Adrenal gland (tissue), 19 donors: ENCODE measurements at places on chromosomes 3 and 15.

GRCh38 chr3:167840247-167840646, 104.7 kb downstream of the SERPINI1 start:
- DNase-seq = no peak

DNA sequence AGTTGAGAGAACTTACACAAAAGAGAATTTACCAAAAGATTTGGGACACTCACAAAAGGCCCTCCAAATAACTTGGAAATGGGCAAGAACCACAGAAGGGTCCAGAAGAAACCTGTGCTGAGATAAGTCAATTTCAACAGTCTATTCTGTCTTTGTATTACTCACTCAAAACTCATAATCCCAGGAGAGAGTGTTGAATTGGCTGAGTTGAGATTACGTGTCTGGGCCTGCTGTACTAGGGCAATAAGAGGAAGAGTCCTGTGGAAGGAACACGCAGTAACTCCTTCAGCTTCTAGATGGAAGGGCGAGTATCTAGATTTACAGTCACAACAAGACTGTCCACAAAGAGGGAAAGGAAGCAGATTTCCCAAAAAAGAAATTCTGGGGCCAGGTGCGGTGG, 42.5 kb upstream of the DYNC1LI1 start:
- DNase-seq = no peak

- no peak for DNase-seq
Observed at GRCh38 chr3:42530073-42530472, 27.6 kb downstream of the VIPR1 start.

- no peak for DNase-seq
Observed at GRCh38 chr3:48467110-48467454, 20.5 kb downstream of the ATRIP start.

DNA sequence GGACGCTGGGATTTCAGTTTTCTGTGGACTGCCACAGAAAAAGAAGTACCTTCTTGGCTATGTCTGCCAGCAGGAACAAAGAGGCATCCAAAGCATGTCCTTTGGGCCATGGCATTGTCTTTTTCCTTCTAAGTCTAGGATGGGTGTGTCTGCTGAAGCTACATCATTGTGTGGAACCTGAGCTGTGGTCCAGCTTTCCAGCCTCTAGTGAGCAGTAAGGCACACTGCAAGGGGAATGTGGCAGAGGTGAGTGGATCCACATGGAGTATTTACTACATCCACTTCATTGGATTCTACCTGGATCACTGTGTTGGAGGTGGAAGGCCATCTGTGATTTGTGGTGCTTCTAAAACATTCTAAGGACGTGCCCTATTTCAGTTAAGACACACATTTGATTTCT, 23.7 kb downstream of the CMTM8 start:
- no peak for DNase-seq

- DNase-seq = no peak
Observed at GRCh38 chr3:127730666-127731295, 58.0 kb downstream of the ABTB1 start.

GRCh38 chr15:77546050-77546501, 86.6 kb downstream of the LINGO1 start:
- peak; percentile 80 for DNase-seq

GRCh38 chr3:40766396-40766795, 241.6 kb downstream of the ZNF621 start:
- no peak for DNase-seq

GRCh38 chr3:114669614-114670013, 375.8 kb downstream of the TIGIT start:
- no peak for DNase-seq

DNA sequence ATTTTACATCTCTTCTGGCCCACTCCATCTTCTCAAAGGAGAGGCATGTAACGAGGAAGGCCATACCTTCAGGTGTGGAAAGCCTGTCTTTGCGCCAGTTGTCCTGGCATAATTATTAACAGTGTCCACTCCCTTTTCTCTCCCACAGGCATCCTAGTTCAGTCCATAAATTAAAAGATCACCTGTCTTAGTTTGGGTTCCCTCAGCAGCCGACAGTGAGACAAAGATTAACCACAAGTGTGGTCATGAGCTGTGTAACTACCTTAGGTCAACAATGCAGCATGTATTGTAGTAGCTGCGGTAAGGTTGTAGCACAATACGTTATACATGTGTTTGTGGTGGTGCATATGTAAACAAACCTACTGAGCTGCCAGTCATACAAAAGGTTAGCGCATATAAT, 103.3 kb upstream of the GALNT15 start:
- no peak for DNase-seq

- DNase-seq = no peak
Observed at GRCh38 chr3:187014417-187014864, 84.1 kb downstream of the ST6GAL1 start.

GRCh38 chr3:31468433-31468832, 64.3 kb upstream of the STT3B start:
- DNase-seq = no peak

DNA sequence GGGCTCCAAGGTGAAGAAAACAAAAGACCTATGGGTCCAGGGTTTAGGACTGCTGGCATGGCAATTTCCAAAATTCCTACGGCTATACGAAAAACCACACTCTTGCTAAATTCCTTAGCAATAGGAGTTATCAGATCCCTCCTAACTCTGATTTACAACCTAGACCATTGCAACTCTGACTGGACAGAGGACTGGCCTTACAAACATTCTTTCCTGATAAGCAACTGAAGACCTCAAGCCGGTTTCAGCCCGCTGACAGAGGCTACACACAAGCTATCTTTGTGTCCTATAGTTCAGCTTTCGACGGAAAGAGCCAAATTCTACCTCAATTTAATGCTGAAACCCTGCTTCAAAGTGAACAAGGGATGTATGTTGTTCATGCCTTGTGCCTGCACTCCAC, 38.3 kb upstream of the AGBL1 start:
- no peak for DNase-seq

DNA sequence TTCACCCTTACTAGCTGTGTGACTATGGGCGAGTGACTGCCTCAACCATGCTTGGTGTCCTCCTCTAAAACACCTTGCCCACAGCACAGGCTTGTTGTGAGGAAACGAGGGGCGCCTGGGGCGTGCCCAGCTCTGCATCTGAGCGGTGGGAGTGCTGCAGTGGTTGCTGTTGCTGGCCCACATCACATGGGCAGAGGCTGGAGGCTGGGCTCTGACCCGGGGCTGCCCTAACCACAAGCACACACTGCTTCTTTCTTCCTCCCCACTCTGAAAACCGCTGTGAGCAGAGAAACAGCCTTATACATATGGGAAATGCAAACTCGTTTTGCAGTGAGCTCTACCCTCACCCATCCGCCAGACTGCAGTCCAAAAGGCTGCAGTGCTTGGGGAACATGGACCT, 74.8 kb upstream of the RPL32 start:
- no peak for DNase-seq

DNA sequence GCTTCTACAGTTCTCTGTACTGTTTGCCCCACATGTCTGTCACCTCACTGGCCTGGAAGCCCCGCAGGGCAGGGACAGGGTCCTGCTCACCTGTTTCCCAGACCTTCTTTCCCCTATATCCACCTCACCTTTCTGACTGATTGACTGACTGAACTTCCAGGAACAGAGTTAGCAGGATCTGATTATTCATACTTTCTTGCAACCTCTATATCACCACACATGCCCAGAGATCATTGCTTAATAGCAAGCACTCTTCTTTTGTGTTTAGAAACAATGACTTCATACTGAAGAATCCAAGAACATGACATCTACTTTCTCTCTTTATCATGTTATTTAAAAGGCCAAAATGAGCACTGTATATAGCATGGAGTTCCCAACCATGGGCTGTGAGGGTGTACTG, 18.0 kb upstream of the CLEC3B start:
- DNase-seq = no peak

DNA sequence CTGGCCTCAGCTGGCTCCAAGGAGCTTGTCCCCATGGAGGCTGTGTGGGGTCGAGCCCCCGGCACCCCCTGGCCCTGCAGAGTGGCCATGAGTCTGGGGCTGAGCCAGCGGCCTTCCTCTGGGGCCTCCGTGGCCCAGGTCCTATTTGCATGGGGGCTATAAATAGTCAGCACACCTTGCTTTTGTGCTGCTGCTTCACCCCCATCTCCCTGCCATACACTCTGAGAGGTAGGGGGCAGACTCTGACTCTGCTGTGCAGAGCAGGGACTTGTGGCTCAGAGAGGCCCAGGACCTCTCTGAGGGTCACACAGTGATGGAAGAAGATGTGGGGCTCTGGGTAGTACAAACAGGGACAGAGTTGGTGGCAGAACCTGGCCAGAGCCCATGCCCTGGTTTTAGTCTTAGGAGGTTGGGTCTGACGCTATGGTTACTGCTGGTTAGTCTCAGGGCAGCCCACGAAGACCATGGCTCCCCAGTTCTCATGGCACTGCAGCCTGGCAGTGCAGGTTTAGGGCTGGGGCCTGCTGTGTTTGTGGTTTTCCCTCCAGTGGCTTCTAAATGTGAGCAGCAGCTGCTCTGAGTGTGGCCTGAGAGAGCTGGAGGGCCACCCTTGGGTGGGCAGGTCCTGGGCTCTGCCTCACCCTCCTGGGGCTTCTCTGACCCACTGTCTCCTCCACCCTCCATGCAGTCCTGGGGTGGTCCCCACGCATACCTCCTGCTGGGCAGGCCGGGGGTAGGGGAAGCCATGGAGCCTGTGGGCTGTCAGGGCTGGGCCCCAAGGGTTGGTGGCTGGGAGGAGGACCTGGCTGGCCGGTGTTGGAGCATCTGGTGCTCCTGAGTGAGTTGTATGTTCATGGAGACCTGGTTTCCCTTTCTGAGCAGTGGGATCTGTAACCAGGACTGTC, 13.6 kb downstream of the PRKCD start:
- DNase-seq = no peak

- no peak for DNase-seq
Observed at GRCh38 chr15:57218826-57219576, 157.3 kb upstream of the CGNL1 start.

- DNase-seq = peak; percentile 49
Observed at GRCh38 chr15:78075490-78076230, 1.9 kb downstream of the TBC1D2B start.

DNA sequence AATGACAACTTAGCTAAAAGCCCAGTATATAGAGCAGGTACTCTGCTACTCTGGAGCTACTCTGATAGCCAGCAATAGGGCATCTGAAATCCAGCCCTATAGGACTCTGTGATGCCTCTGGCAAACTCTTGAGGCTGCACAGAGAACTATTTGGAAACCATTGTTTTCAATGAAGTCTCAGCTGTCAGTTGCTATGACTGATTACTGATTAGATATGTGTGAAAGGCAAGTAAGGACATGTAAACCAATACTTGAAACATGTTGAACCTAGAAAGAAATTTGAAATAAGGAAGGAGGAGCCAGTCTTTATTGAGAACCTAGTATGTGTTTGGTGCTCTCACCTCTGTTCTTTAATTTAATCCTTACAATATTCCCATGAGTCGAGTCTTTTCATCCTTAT, 40.2 kb upstream of the CRTC3 start:
- DNase-seq = no peak

- no peak for DNase-seq
Observed at GRCh38 chr3:185401319-185401955, 38.5 kb downstream of the MAP3K13 start.

GRCh38 chr3:19632099-19633074, 301.6 kb downstream of the EFHB start:
- DNase-seq = no peak

DNA sequence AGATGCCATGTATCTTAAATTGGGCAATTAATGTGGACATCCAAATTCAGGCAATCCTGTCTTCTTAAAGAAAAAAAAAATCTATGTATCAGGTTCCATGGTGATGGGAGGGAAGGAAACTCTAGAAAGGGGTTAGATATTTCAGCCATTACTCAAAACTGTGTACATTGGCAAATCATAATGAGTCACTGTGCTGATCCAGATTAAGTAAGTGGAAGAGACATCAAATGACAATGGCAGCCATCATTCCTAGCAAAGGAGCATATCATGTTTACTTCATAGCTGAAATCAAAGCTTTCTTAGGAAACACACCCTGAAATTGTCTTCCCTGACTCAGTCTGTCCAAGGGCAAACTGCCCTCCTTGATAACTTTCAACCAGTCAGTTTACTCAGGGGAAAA, 713.3 kb upstream of the GBE1 start:
- no peak for DNase-seq

GRCh38 chr3:114127517-114127916, 51.3 kb downstream of the DRD3 start:
- DNase-seq = no peak

- DNase-seq = no peak
Observed at GRCh38 chr3:164352991-164353390, 725.3 kb downstream of the SI start.

GRCh38 chr3:178352326-178353005, 183.8 kb upstream of the KCNMB2 start:
- no peak for DNase-seq

DNA sequence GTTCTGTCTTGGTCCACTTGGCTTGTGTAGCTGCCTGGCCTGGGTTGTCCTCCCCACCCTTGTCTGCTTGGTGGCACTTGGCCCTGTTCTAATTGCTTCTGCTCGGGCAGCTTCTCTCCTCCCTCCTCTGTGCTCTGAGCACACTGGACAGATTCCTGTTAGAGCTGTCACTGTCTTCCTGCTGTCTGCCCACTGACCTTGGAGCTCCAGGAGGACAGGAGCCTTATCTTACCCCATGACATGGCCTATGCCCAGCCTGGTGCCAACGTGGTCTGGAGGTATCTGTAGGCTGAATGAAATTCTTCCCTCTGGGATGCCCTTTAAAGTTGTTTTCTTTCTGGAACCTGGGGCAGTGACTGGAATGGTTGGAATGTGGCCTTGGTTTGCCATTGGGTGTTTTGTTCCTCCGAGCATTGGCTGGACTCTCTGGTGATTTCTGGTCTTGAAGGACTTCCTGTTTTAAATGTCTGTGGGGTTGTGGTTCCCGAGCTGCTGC, 94.1 kb downstream of the FAM43A start:
- peak; percentile 47 for DNase-seq

GRCh38 chr3:100047455-100048141, 66.7 kb downstream of the FILIP1L start:
- DNase-seq = no peak

DNA sequence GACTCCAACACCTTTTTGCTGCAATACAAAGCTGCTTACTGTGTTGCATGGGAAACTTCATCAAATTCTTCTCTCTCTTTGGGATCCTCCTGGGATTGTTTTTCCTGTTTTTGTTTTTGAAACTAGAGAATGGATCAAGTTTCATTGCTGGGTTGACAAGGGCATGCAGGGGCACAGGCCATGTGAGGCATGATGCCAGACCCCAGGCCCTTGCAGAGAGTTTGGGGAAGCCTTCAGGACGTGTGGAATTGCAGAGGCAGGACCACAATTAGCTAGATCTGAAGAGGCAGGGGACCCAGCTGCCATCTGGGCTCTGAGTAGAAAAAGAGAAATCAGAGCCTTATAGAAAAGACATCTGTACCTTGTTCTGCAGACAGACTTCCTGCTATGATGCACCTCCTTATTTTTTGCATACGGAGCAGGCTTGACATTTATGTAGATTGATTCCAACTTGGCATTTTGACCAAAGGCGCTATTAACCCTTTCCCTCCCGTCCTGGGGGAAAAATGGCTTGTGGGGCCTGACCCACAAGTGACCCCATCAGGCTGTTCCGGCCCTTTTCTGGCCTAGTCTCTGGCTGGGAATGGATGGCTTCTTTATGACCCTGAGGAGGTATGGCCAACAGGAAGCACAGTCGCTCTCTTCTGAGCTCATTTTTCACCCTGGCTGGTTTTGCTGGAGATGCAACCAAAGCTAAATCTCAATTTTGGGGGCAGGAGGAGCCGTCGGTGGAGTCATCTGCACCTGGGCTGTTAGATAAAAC, 44.3 kb upstream of the CHRNB4 start:
- DNase-seq = no peak

- DNase-seq = no peak
Observed at GRCh38 chr3:97968376-97968775, 3.9 kb downstream of the RIOX2 start.

GRCh38 chr3:110414855-110415254, 656.8 kb upstream of the NECTIN3 start:
- DNase-seq = no peak

GRCh38 chr3:15636028-15636709, 34.6 kb downstream of the BTD start:
- DNase-seq = no peak
